ENCODE measurements at places on chromosomes 3 and 15. TPM values are rescaled to one million over a fixed set of nuclear protein-coding genes. Genes with fewer than 3 reads are reported as not detected.

GRCh38 chr3:195187609-195188425 lies 83.1 kb downstream of the XXYLT1 start:
- no peaks in the 10 kb centered on the region for H3K27me3 ChIP-seq
- H3K36me3 ChIP-seq: no peaks in the 10 kb centered on the region
- H3K27ac ChIP-seq: no peak overlapping the region
- H3K4me1 ChIP-seq: no peaks in the 10 kb centered on the region
- no peak for DNase-seq

DNA sequence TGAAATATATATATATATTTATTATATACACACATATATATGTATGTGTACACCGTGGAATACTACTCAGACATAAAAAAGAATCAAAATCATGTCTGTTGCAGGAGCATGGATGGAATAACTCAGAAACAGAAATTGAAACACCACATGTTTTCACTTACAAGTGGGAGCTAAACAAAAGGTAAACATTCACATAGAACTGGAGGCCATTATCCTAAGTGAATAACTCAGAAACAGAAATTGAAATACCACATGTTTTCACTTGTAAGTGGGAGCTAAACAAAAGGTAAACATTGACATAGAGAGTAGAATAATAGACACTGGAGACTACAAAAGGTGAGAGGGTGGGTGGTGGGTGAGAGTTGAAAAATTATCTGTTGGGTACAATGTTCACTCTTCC lies 171.5 kb upstream of the GOLIM4 start:
- no peaks in the 10 kb centered on the region for H3K27me3 ChIP-seq
- no peak for DNase-seq
- no peak overlapping the region for H3K4me3 ChIP-seq

GRCh38 chr3:16177962-16178627 lies 3.6 kb downstream of the GALNT15 start:
- H3K36me3 ChIP-seq: no peaks in the 10 kb centered on the region
- DNase-seq: peak; percentile 94
- peak overlapping the region; percentile 20 for H3K4me3 ChIP-seq
- no peaks in the 10 kb centered on the region for H3K4me1 ChIP-seq
- no peak overlapping the region for H3K27ac ChIP-seq
- H3K27me3 ChIP-seq: no peaks in the 10 kb centered on the region

Gene LINGO1
- 1.0 TPM for polyA plus RNA-seq

Measured in aorta (tissue), 5 donors.